Kidney glomerular epithelial cell (primary cell): ENCODE measurements at places on chromosomes 7 and 10.
A peak's percentile ranks its signal among the peaks of the same experiment; 100 is the strongest.

DNA sequence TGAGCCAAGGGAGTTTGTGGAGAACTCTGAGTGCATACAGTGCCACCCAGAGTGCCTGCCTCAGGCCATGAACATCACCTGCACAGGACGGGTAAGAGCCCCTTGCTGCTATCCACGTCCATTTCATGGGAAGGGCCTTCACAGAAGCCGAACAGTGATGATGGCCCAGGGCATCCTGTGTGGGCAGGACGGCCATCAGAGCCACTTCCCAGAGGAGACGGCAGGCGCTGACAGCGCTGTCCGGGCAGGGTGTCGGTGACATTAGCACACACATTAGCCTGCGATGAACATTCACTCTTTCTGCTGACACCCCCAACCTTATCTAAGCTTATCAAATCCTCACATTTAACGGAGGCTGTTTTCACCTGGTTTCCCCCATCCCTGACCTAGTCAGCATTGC, 144.9 kb downstream of the EGFR start:
- no peak for DNase-seq

GRCh38 chr7:144786079-144786478, 49.8 kb downstream of the TPK1 start:
- no peak for DNase-seq

GRCh38 chr7:26147030-26147429, 5.0 kb upstream of the NFE2L3 start:
- no peak for DNase-seq

DNA sequence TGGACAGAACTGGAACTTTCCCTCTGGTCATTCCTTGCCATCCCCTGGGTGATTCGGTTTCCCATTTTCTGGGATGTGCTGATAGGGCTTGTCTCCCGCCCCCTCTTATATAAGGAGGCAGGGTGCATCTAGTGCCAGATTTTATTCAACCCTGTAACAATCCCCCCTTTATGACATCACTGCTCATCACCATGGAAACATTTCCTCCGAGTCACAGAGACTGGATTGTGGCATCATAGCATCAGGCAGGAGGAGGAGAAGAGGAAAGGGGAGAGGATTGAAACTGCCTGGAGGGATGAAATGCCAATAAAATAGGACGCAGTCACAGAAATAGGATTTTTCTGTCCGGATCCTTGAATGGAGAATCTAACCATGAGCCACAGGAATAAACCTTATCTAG, 25.0 kb downstream of the SORCS3 start:
- no peak for DNase-seq

DNA sequence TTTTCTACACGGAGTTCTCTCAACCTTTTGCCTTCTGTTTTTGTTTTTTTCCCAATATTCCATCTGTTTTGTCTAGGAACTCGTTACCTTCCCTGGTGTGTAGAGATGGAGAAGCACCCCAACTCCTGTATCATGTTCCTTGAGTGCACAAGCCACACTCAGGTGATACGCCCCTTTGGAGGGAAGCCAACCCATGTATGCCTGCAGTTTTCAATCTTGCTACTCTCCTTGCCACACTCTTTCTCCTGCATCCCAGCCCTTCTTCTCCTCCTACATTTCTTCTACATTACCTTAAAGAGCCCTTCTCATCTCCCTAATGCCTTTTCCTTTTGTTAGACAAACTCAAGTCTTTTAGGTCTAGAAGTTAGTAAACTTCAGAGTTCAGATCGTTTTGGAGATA, 10.2 kb upstream of the SP4 start:
- DNase-seq = no peak

GRCh38 chr7:135684136-135684535, 21.8 kb downstream of the STMP1 start:
- DNase-seq = peak; percentile 35

DNA sequence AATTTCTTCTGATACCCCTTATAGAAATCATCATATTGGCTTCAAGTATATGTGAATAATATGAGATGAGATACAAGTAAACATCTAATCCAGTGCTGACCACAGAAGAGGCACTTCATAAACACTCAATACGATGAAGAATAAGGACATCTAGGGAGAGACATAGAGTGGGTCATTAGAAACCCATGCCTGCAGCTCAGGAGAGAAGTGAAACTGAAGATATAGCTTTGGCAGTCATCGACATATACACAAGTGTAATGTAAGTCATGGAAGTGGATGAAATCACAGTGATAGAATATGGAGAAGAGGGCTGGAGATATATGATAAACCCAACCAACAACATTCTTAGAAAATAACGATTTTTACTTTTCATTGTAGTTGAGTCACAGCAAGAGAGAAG, 665.0 kb downstream of the PARD3 start:
- DNase-seq = no peak

DNA sequence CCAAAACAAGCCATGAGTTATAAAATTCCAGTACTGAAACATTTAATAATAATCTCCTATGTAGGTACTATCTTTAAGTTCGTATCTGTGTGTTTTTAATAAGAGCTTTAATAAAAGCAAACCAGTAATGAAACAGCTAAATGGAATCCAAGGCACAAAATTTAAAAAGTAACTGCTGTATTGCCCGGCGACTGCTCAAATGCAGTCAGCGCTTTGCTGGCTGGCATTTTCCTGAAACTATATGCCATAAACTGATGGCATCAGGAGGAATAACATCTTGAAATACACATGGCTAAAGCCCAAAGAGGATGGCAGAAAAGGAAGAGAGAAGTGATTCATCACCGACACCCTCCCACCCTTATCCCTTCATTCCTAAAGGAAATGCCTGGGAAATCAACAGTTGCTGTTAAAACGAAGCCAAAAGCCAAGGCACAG, 133.1 kb downstream of the CUBN start:
- no peak for DNase-seq

DNA sequence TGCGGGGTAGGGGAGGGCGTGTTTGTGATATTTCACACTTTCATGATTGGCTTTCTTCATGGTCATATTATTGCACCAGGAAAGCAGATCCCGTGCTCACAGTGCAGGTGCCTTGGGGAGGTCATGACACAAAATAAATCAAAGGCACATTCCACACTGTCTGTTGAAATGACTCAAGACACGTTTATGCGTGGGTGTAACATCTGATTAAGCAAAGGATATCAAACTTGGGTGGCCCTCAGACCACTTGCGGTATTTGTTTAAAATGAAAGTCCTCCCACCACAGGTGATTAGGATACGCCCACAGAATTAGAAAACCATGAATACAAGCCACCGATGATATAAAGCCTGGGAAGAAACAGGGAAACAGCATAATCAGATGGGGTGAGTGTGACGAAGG, 51.1 kb downstream of the SVIL start:
- peak; percentile 51 for DNase-seq

DNA sequence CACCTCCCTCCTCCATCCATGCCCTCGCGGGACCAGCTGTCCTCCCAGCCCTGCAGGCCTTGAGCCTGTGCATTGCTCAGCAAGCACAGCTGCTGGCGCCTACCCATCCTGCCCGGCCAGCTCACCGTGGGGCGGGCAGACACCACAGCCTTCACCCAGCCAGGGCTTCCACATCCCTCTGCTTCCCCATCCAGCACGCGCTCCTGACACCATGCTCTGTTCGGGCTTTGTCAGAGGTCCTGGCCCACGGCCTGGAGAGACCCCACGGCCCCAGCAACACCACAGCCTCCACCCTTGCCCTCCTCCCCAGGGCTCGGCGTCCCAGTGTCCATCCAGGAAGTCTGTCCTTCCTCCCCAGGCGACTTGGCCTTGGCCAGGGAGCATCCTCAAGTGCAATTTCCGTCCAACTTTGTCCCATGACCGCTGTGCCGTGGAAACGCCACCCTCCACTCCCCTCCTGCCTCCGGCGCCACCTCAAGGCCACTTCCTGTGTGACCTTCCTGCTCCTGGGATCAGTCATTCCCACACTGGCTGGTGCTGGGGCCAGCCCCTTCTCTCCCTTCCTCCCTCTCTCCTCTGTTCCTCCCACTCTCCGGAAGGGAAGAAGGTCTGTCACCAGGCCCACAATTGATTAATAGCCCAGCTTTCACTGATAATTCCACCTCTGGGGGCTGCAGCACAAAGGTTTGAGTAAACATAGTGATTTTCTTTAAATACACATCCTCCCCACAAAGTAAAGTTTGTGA, 71.5 kb upstream of the SMNDC1 start:
- DNase-seq = no peak

- peak; percentile 70 for DNase-seq
These were observed 9.5 kb downstream of the ANKRD1 start for GRCh38 chr10:90911133-90912051.
